ENCODE measurements at places on chromosomes 1 and 21. TPM values are rescaled to one million over a fixed set of nuclear protein-coding genes. Genes with fewer than 3 reads are reported as not detected.
A peak's percentile ranks its signal among the peaks of the same experiment; 100 is the strongest.

GRCh38 chr1:201060586-201060985 lies 37.1 kb upstream of the KIF21B start:
- DNase-seq: no peak

ETV3L gene
- not detected for total RNA-seq

DNA sequence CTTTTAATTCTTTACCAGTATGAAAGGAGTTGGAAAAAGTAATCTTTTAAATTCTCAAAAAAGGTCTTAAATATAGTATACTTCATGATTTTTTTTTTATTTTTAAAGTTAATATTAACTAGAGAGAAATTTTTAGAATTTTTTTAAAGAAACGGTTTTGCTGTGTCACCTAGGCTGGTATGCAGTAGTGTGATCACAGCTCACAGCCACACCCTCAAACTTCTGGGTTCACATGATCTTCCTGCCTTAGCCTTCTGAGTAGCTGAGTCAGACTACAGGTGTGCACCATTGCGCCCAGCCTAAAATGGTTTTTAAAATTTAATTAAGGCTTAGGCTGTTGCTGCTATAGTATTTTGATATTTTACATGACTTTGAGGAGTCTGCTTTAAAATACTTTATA lies 52.4 kb downstream of the TLCD4 start:
- DNase-seq: no peak

CYP4A11 gene
- not detected for total RNA-seq

- no peak for DNase-seq
These were observed 131.0 kb downstream of the DMRTA2 start for GRCh38 chr1:50292276-50292675.

DNA sequence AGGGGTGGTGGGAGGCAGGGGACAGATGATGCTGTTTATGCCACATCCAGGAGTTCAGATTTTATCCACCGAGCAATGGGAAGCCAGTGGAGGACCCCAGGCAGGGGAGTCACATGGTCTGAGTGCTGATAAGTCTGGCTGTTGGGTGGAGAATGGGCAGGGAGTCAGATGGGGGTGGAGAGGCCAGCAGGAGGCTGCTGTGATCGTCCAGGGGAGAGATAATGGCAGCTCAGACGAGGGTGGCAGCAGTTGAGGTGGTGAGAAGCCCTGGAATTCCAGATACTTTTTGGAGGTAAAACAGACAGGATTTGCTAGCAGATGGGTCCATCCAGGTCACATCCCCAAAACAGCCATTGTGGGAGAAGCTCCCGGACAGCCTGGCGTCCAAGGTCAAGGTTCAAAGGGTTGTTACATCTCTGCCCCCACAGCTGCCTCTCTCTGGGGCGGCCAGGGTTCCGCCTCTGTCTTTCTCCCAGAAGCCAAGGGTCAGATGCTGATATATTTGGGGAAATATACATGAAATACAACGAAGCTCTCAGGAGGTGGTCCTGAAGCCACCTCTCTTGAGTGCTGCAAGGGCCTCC lies 252.1 kb upstream of the TMEM51 start:
- DNase-seq: no peak

- DNase-seq: no peak
These were observed 47.9 kb upstream of the TARBP1 start for GRCh38 chr1:234526922-234527321.

GRCh38 chr21:29403922-29404538 lies 105.3 kb downstream of the BACH1 start:
- no peak for DNase-seq

- no peak for DNase-seq
These were observed 66.0 kb downstream of the MATN1 start for GRCh38 chr1:30657131-30658013.

AXDND1 gene
- total RNA-seq: not detected

DNA sequence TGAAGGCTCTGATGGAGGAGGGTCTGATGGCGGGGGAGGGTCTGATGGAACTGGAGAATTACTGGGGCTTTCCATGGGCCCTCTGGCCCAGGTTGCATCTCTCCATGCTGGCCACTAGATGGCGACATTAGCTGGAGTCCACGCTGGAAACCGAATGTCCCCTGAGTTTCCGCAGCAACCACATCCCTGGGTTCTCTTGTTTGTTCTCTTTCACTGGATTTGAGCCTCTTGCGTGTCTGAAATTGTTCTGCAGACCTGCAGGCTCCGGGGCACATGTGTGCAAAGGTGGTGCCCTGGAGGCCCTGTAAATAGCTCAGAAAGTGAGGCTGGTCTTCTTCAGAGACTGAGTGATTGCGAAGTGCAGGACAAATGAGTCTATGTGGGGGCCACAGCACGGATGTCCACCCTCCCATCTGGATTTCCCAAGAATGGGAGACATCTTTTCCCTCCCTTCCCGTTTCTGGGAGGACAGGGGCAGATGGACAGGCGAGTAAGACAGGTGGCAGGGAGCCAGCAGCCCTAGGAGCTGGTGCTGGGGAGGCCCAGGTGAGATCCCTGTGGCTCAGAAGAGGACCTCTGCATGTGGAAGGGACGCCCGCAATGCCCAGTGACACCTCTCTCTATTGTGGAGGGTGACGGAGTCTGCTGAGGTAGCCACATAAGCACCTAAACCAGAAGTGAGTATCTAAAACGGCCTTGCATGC lies 73.2 kb upstream of the ABCG1 start:
- DNase-seq: peak; percentile 42

OLIG2 gene
- not detected for total RNA-seq

TNFRSF18 gene
- total RNA-seq: not detected

CBR3 gene
- 13.3 TPM for total RNA-seq

DNA sequence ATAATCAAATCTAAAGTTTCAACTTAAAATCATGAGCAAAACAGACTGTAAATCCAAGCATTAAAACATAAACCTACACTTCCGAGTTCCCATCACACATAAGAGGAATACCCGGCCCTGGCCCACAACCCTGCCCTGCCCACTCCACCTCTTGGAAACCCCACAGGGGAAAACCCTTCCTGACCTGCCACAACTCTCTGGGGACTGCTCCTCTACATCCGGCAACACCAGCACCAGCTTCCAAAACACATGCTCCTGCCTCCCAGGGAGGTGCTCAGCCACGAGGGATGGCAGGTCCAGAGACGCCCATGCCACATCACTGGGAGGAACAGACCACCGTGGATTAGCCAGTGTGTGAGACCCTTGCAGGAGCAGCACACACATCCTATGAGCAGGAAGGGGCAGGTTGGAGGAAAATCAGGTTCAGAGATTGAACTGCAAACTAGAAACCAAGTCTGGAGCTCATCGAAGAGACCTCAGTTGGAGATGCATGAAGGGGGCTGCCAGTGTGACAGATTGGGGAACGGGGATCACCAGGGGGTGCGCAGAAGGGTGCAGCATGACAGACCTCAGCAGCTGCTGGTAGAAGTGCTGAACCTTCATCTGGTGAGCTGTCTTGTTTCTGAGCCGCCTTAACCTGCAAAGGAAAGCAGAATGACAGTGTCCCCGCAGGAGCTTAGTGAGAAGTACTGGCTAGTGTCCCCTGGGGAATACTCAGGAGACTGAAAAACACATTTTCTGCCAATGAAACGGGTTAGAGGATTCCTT lies 25.8 kb upstream of the LSS start:
- DNase-seq: no peak

DNA sequence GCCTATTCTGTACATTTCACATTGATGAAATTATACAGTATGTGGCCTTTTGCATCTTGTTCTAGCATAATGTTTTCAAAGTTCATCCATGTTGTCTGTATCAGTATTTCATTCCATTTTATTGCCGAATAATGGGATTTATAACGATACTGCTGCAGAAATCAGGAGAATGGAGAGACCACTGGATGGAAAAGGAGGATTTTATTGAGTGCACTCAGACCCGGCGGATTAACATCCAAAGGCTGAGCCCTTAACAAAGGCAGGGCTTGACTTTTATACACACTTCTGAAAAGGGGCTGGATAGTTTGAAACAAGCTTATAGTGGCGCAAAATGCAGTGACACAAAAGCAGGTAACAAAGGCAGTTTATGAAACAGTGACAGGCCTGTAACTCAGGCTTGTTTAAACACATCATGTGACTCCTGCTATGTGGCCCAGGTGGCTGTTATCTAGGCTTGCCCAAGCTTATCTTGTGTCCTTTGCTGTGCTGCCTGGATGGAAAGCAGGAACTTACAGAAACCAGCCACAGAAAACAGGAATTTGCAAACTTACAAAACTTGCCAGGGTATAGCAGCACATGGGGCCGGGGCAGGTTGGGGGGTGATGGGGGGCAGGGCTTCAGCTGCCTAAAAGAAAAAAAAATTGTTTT lies 32.8 kb upstream of the KCNJ15 start:
- DNase-seq: no peak

DNA sequence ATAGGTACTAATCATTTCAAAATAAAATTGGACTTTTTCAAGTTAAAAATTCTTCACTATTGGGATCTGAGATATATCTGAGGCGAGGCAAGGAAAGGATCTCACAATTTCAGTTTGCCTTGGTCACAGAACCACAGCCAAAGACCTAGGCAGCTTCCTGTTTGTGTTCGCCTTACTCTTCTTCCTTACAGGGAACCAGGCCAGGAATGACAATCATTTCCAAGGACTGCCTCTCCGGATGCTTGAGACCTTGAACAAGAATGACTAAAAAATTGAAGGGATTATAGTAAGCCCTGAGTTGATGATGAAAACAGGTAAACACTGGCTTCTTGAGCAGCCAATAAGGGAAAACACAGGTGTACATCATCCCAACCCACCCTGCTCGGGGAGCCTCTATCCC lies 35.2 kb upstream of the SERBP1 start:
- DNase-seq: peak; percentile 59

DNA sequence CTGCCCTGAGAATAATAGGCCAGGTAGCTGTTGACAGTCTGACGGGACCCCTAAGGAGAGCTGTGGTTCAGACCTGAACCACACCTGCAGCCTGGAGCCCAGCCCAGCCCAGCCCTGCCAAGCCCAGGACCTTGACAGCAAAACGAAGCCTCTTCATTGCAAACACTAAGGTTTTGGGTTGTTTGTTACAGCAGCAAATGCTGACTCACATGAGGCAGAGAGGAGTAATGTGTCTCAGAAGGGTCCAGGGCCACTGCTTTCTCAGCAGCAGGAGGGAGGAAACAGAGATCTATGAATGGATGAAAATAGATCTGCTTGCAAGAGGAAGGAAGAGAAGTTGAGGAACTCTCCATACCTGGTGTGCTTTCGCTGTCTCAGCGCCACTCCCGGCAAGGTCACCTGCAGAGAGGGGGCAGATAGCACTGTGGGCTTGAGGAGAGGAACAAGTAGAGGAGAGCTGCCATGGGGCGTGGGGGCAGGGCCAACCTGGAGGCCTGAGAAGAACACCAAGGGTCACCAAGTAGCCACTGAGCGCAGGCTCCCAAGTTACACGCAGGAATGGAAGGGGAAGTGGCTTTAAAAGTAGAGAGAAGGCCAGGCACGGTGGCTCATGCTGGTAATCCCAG lies 127.2 kb downstream of the ZNF281 start:
- DNase-seq: no peak

KCNN3 gene
- total RNA-seq: 0.85 TPM

DNA sequence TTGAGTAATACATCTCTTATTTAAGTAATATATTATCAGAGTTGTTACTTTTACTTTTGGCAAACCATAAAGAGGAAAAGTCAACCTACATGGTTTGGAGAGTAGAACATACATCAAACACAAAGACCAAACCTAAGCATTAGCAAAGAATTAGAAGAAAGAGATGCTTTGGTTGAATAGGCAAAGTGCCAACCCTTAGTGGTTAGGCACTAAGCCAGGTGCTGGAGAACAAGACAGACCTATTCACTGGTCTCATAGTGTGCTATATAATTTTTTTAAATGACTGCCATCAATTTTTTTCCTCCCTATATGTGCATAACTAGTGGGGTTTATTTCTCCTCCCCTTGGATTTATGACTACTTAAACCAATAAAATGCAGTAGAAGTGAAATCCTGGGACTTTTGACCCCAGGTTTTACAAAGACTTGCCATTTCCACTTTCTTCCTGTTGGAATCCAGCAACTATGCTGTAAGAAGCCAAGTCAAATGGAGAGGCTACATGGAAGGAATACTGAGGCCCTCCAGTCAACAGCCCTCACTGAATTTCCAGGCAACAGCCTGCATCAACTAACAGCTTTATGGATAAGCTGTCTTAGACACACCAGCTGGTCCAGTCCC lies 69.8 kb upstream of the HAO2 start:
- no peak for DNase-seq

DNA sequence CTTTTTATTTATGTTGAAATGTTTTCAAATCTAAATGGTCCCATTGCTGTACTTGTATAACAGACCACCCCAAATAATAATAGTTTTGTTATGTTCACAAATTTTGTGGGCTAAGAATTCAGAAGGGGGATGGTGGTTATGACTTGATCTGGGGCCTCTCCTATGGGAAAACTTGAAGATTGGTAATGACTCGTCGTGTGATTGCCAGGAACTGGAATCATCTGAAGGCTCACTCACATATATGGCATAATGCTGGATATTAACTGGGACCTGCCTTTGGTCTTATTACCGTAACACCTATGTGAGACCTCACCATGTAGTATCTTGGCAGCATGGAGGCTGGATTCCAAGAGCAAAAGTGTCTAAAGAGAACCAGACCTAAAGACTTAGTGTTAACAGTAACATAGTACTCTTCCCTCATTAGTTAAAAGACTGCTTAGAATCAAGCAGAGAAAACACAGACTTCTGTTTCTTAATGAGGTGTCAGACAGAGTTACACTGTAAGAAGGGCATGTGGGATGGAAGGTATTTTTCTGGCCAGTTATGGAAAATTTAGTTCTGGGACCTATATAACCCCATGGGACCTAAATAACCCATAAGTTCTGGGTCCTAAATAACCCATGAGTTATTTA lies 11.9 kb downstream of the LYPLAL1 start:
- DNase-seq: no peak

OR2T33 gene
- total RNA-seq: not detected

DNA sequence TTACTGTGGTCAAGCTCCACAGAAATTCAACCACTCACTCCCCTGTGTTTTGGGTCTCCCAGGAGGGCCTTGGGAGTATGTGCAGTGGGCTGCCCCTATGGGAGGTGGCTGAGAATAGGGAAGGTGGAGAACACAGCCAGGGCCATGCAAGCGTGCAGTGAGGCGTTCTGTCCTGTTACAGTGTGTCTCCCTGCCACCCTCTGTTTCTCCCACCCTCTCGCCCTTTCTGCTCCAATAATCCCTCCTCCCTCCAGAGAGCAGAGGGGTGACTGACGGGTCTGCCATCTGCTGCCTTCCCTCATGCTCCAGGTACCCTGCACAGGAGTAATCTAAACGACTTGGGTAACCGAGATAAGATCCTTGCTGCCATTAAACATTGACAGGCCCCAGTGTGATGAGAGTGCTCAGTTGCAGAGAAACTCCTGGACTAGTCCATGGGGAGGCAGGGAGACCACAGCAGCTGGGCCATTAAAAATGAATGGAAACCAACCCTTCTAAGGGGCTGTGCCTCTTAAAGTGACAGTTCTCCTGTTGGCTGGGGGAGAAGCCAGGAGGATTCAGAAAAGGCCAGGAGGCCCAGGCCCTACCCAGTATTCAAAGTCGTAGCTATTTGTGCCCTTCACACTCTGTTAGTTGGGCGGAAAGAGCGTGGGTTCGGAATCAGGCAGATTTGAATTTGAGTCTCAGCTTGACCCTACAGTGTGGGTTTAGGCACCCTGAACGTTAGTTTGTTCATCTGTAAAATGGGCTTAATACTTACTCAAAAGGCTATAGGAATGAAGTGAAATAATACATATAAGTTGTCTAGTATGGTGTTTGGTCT lies 22.4 kb upstream of the BTG2 start:
- no peak for DNase-seq

- DNase-seq: no peak
These were observed 117.4 kb upstream of the TMEM51 start for GRCh38 chr1:15036101-15036500.

Data from endothelial cell of umbilical vein (primary cell).